Hematopoietic multipotent progenitor cell treated with erythropoietin and hydrocortisone succinate and interleukin-3 and kit ligand, for 17 days (in vitro differentiated cells): ENCODE measurements at places on chromosomes 2 and 18.

- DNase-seq = no peak
Observed at GRCh38 chr2:73072129-73072395, 550 bp upstream of the SFXN5 start.

- DNase-seq = no peak
Observed at GRCh38 chr2:99397266-99397920, 60.2 kb downstream of the EIF5B start.

DNA sequence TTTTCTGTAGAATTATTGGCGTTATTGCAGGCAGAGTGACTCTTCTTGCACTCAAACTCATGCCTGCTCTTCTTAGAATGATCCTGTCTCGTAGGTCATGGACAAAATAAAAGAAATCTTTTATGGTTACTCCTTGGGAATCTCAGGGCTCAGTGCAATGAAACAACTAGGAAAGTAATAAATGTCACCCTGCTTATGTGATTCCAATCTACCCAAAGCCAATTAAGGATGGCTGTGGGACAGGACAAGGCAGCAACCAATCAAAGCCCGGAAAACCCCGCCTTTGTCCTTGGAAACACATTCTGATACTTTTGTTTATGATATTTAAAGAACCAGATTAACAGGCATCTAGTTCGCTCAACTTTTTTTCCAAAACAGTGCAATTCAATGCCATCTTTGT, 53.0 kb downstream of the GRB14 start:
- no peak for DNase-seq

DNA sequence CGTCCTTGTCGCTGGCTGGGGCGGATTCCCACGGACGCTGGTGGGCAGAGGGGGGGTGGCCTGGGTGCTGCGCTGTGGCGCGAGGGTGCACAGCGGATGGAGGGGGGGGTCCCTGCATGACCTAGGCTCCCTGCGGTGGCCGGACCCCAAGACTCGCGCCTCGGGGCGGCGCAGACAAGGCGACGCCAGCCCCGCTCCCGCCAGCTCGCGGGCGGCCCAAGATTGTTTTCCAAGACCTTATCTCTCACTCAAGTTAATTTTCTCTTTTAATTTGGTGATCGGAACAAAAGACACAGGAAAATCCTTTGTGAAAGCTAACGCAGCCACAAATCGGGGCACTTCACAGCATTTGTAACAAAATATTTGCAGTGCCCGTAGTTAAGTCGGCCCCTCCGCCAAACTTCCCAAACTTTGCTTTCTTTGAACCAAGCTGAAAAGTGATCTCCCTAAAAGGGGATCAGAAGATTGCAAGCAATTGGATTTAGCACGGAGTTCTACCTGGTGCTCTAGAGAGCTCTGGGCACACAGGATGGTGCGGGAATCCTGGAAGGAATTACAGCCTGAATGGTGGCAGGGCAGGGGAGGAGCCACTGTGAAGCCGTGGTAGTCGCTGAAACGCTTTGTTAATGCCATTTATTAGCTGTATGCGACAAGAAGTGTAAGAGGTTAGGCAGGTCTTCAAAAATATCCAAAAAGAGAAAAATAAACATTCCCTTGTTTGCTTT, 4.8 kb upstream of the ID2 start:
- no peak for DNase-seq

- DNase-seq = no peak
Observed at GRCh38 chr2:182019731-182020130, 34.1 kb downstream of the PPP1R1C start.

- no peak for DNase-seq
Observed at GRCh38 chr2:117983040-117983439, 30.8 kb downstream of the CCDC93 start.

- DNase-seq = no peak
Observed at GRCh38 chr2:181621779-181622490, 35.0 kb downstream of the CERKL start.

DNA sequence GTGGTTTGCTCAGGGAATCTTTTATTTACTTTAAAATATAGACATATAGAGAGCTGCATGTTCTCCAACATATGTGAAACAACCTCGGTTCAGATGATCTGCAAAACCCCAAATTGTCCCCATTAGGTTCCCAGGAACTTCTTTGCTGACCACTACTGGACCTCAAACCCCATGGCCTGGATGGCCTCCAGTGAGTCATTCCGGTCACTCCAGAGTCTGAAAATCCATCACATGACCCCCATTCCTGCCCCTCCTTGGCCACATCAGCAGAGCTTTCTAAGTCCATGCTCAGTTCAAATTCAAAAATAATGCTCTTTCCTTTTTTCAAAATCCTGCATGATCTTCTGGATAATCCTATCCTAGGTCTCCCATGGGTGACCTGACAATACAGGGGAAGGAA, 271.0 kb downstream of the TNS1 start:
- DNase-seq = no peak

DNA sequence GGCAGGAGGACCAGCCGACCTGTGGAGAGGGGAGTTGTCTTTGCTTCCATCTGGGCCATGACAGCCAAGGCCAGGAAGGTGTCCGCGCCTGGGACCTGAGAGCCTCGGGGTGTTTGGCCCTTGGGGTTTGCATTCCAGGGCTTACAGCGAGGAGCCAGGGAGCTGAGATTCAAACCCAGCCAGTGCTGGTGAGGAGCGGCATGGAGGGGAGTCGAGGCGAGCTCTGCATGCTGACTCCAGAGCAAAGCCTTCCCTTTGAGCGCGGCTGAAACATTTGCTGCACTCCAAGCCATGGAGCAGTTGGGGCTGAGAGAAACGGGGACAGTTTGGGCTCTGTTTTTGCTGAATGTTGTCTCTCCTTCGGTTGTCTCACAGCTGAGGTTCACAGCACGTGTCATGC, 77.4 kb downstream of the TWIST2 start:
- no peak for DNase-seq
